ENCODE measurements at places on chromosomes 16 and 17. TPM values are rescaled to one million over a fixed set of nuclear protein-coding genes. Genes with fewer than 3 reads are reported as not detected.

DNA sequence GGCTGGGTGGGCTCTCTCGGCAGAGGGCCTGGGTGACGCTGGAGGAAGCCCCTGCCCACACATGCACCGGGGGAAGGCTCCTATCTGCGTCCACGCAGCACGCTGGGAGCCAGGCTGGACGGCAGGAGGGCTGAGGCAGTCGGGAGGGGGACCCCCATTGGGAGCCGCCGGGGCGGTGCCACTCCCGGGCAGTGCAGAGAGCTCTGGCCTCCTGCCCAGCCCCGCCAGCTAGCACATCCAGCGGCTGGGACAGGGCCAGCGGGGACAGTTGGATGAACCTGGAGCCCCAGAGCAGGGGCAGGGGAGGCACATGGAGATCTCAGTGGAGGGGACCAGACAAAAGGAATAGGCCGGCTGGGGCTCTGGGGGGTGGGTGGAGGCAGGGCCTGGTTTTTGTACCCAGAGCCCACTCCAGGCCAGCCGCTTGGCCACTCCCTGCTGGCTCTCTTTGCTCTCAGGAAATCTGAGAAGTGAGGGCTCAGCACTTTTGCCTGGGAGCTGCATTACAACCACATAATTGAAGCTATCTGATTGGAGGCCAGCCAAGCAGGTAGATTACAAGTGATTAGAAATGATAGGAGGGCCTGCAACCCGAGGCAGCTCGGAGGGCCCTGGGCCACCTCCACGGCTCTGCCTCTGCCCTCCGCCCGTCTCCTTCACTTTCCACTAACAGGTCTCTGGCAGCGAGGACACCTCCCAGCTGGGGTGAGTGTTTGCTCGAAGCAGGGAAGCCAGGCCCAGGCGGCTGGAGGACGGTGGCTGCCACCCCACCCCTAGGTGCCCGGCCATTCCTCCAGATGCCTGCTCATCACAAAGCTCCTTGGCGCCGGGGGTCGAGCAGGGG, 40.1 kb downstream of the ENGASE start:
- ATAC-seq: peak; percentile 68

DNA sequence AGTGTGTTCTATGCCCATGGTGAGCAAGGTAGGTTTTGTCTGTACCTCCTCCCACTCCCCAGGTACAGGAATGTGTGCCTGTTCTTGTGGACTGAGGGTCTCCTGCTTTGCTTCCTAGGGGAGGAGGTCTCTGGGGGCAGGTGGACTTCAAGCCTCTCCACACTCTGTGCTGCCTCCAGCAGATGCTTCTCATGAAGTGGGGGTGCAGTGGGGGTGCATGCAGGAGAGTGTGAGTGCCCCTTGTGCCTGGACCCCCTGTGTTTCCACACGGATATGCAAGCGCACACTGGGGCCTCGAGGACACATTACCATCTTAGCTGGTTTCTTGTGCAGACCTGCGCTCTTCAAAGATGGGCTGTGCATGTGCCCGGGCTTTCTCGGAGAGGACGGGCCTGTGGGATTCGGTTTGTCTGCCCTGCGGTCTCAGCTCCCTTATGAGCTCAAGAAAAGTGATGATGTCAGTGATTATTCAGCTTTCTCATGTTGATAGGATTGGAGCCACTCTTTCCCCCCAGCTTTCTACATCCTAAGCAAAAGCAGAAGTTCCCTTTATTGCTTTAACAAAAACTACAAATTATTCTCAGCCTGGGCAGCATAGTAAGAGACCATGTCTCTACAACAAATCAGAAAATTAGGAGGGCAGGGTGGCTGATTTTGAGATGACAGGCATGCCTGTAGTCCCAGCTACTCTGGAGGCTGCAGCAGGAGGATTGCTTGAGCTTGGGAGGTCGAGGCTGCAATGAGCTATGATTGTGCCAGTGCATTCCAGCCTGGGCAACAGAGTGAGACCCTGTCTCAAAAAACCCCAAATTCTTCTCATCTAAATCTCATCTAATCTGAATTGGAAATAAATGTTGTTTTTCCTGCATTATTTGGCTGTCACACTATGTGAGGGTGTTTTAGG, 86.8 kb downstream of the RPTOR start:
- ATAC-seq: no peak

Gene ZSCAN10
- 0.59 TPM for total RNA-seq

Gene NACA2
- total RNA-seq: 0.41 TPM

Gene MYH11
- 0.67 TPM for total RNA-seq

Gene KRT31
- not detected for total RNA-seq
